ENCODE measurements at places on chromosomes 1 and 21. TPM values are rescaled to one million over a fixed set of nuclear protein-coding genes. Genes with fewer than 3 reads are reported as not detected.

GRCh38 chr1:36517011-36517771 lies 34.5 kb upstream of the CSF3R start:
- no peak overlapping the region for H3K4me3 ChIP-seq
- no peaks in the 10 kb centered on the region for H3K36me3 ChIP-seq
- peak; percentile 49 for DNase-seq

DNA sequence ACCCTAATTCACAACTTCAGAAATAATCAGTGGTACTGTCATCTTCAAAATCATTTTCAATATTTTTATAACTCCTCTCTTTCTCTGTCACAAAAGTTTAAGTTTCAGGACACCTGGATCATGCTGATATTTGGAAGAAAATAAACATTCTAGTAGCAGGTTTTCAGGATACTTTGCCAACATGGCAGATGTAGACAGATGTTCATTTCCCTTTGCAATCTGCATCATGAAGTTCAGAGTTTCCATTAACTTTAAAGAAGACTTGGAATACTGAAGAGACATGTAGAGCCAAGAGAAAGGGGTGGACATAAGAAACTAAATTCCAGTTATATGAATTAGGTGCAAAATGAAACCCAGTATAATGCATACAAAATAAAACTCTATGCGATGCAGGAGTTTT lies 218.1 kb downstream of the USH2A start:
- no peak overlapping the region for H3K4me3 ChIP-seq
- H3K36me3 ChIP-seq: no peaks in the 10 kb centered on the region
- no peaks in the 10 kb centered on the region for H3K27me3 ChIP-seq
- no peaks in the 10 kb centered on the region for H3K4me1 ChIP-seq

GRCh38 chr1:110412576-110412975 lies 5.1 kb upstream of the LAMTOR5 start:
- DNase-seq: peak; percentile 95
- H3K36me3 ChIP-seq: no peaks in the 10 kb centered on the region
- H3K27me3 ChIP-seq: no peaks in the 10 kb centered on the region
- H3K4me3 ChIP-seq: no peak overlapping the region
- peaks cover 4% of the 10 kb centered on the region for H3K4me1 ChIP-seq
- no peak overlapping the region for H3K27ac ChIP-seq

DNA sequence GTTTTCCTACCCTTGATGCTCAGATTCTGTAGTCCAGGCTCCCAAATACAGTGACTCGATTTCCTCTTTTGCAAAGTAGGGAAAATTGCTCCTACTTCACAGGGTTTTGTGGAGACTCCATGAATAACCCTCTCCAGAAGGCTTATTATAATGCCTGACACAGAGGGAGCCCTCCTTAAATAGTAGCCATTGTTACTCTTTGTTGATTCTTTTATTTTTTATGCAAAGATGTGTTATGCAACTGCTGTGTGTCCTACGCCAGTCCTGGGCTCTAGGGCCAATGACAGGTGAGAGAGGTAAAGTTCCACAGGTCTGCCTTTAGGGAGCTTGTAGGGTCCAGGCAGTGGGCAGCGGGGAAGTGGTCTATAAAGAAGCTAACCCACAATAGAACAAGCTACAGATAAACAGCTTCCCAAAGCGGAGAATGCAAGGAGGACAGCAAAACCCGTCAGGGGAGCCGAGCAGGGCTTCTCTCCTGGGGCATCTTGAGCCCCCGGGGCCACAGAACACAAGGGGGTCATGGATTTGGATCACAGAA lies 1.5 kb downstream of the AADACL3 start:
- DNase-seq: peak; percentile 52
- H3K4me1 ChIP-seq: no peaks in the 10 kb centered on the region
- no peaks in the 10 kb centered on the region for H3K36me3 ChIP-seq
- no peak overlapping the region for H3K4me3 ChIP-seq
- H3K27ac ChIP-seq: no peak overlapping the region

- H3K36me3 ChIP-seq: no peaks in the 10 kb centered on the region
- H3K4me1 ChIP-seq: no peaks in the 10 kb centered on the region
- no peak overlapping the region for H3K4me3 ChIP-seq
Measured at GRCh38 chr1:4166713-4167112, 266.6 kb upstream of the C1orf174 start.

DNA sequence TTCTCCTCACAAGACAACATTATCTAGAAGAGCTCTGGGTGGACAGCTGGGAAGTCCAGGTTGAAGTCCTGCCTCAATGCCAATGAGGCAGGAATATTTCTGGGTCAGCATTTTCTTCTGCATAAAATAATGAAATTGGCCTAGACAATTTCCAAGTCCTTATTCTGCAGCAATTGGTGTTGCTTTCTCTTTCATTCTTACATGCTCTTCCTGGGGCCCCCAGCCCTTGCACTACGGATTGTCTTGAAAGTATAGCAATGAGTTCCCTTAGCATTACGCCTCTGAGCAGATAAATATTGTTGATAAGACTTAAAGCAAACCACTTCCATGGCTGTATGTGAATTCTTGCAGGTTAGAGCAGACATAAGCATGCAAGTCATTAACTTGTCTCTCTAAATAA lies 188.5 kb downstream of the TGFBR3 start:
- H3K27ac ChIP-seq: no peak overlapping the region
- no peaks in the 10 kb centered on the region for H3K36me3 ChIP-seq
- H3K27me3 ChIP-seq: no peaks in the 10 kb centered on the region
- H3K4me3 ChIP-seq: no peak overlapping the region
- DNase-seq: no peak

DNA sequence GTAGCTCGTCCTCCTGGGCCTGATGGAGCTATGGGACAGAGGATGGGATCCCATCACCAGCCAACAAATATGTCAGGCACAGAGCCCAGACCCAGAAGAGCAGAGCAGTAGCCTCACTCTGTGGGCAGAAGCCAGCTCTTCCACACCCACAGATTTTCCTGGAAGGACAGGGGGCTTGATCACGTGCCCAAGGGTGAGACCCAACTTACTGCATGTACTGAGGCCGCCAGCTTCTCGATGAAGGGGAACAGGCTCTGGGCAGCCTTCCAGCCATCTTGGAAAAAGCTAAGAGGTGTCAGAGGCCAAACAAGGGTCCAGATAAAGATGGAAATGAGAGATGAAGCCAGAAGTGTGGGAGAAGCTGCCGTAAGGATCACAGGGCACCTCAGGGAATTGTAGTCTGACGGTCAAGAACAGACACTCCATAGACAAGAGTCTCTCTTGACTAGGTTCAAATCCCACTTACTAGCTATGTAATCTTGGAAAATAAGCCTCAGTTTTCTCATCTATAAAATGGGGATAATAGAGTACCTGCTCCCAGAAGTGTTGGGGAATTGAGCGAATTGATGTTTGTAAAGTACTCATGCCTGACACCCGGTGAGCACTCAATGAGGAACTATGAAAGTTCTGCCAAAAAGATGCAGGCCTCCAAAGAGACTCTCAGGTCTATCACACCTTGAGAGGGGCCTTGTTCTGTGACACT lies 17.0 kb upstream of the TCEA3 start:
- no peak overlapping the region for H3K4me3 ChIP-seq
- no peak for DNase-seq
- H3K4me1 ChIP-seq: no peaks in the 10 kb centered on the region
- no peak overlapping the region for H3K27ac ChIP-seq
- H3K36me3 ChIP-seq: peaks cover 56% of the 10 kb centered on the region
- H3K27me3 ChIP-seq: no peaks in the 10 kb centered on the region

DNA sequence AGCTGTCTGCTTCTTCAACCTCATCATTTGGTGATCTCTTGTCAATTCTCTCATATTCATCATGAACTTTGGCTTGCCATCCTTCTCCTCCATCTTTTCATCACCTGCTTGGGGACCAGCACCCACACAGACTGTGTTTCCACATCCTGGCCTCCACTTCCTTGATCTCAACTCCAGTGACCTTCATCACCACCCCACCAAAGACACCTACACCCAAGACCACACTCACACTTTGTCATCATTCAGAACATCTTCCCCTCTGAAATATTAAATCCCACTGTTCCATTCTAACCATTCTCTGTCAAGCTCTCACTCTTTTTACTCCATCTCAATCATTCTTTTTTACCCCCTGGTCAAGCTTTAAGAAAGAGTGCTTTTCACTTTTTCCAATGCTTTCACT lies 115.5 kb upstream of the VAV3 start:
- peaks cover 4% of the 10 kb centered on the region for H3K4me1 ChIP-seq
- no peaks in the 10 kb centered on the region for H3K36me3 ChIP-seq
- no peak for DNase-seq
- no peaks in the 10 kb centered on the region for H3K27me3 ChIP-seq

DNA sequence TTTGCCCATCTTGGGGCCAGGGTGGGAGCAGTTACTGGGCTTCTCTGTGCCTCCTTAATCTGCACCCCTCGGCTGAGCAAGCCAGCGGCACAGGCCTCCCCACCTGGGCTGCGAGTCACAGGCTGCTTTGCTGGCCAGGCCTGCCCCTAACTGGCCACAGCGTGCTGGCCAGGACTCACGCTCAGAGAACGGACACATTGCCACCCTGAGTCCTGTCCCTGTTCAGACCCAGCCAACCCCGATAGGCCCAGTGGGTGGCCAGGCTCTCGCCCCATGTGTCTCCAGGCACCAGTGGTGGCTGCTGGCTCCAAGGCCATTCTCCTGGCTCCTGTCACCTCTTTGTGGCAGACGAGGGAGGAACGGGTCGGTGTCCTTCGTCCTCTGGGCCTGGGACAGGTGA lies 61.3 kb downstream of the MORN1 start:
- H3K36me3 ChIP-seq: no peaks in the 10 kb centered on the region
- peaks cover 5% of the 10 kb centered on the region for H3K27me3 ChIP-seq
- no peak for DNase-seq
- peak overlapping the region; percentile 53 for H3K27ac ChIP-seq

GRCh38 chr21:24759348-24760075 lies 847.8 kb downstream of the MRPL39 start:
- H3K4me3 ChIP-seq: no peak overlapping the region
- no peaks in the 10 kb centered on the region for H3K27me3 ChIP-seq

DNA sequence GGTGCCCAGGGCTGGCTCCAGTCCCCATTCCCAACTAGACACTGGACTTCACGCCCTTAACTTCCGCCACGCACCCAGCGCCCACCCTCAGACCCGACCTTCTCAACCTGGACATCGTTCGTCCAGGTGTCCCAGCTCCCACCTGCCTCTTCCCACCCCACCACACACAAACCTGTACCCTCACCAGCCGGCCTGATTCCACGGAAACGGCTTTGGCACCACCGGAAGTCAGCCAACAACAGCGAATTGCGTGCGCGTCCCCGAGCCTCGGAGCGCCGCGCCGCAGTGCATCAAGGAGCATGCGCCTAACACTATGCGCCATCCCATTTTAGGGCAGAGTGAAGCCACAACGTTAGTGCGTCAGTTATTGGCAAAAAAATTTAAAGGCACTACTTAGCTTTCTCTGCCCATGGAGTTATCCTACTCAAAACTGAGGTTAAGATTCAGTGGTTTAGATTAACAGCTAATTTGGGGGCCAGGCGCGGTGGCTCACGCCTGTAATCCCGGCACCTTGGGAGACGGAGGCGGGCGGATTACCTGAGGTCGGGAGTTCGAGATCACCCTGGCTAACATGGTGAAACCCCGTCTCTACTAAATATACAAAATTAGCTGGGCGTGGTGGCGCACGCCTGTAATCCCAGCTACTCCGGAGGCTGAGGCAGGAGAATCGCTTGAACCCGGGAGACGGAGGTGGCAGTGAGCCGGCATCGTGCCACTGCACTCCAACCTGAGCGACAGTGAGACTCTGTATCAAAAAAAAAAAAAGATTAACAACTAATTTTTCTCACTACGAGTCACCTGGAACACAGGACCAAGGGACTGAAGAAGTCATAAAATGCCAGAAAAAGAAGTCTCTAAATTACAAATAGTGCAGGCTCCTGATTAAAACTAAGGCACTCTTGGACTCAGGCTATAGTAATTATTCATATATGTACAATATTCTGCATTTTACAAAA lies at the start of gene GON4L:
Gene GON4L, minus strand, starts transcription at position 240 of the 956 bp plus-strand sequence. CDS start 3,434 bp downstream, outside the sequence.
- H3K4me1 ChIP-seq: no peaks in the 10 kb centered on the region
- peaks cover 31% of the 10 kb centered on the region for H3K36me3 ChIP-seq
- DNase-seq: peak; percentile 95

DNA sequence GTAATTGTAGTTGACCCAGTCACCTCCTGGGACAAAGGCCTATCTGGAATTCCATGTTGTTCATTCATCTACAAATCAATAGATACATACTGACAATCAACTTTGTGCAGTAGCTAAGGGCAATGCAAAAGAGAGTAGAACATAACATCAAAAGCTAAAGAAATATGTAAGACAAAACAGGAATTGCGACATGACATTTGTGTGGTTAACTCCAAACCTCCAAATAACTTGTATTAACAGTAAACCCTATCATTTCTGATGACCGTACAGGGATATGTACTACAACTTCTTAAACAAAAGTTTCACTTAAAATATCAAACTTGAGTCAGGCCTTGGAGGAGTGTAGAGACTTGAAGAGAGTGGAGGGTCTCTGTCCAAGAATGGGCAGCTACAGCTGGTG lies 317.6 kb downstream of the SPATA17 start:
- no peaks in the 10 kb centered on the region for H3K36me3 ChIP-seq
- no peak for DNase-seq
- no peaks in the 10 kb centered on the region for H3K27me3 ChIP-seq
- H3K27ac ChIP-seq: no peak overlapping the region

- H3K36me3 ChIP-seq: no peaks in the 10 kb centered on the region
- peaks cover 3% of the 10 kb centered on the region for H3K4me1 ChIP-seq
- no peaks in the 10 kb centered on the region for H3K27me3 ChIP-seq
- H3K27ac ChIP-seq: no peak overlapping the region
- no peak overlapping the region for H3K4me3 ChIP-seq
Measured at GRCh38 chr1:58162952-58163550, 383.5 kb downstream of the OMA1 start.

- peak; percentile 85 for DNase-seq
- H3K4me1 ChIP-seq: peaks cover 6% of the 10 kb centered on the region
- no peaks in the 10 kb centered on the region for H3K27me3 ChIP-seq
- H3K4me3 ChIP-seq: no peak overlapping the region
- peak overlapping the region; percentile 51 for H3K27ac ChIP-seq
Measured at GRCh38 chr1:30847358-30847972, 61.1 kb downstream of the SDC3 start.

TRIM45 gene
- 14.7 TPM for total RNA-seq

FCRL5 gene
- total RNA-seq: 0.99 TPM

CAPN8 gene
- 0.44 TPM for total RNA-seq

PRAMEF26 gene
- not detected for total RNA-seq

TNFRSF25 gene
- total RNA-seq: 25.9 TPM

EPHA10 gene
- 0.25 TPM for total RNA-seq

TP73 gene
- total RNA-seq: 3.3 TPM

CHI3L2 gene
- not detected for total RNA-seq

DENND2C gene
- total RNA-seq: 18.5 TPM

TBX15 gene
- not detected for total RNA-seq

CFHR1 gene
- total RNA-seq: not detected

MSH4 gene
- total RNA-seq: 0.13 TPM

KCNK1 gene
- 50.1 TPM for total RNA-seq
